Karpas-422 (cell line): ENCODE measurements at places on chromosomes 11 and 22. TPM values are rescaled to one million over a fixed set of nuclear protein-coding genes. Genes with fewer than 3 reads are reported as not detected.

TIGD3 gene
- total RNA-seq = 0.11 and 0.83 TPM in 2 replicates

CHRM1 gene
- total RNA-seq = not detected in 2 replicates

H19 gene
- total RNA-seq = 59.7 and 65.5 TPM in 2 replicates

TSPAN18 gene
- 0.90 and 1.8 TPM in 2 replicates for total RNA-seq

TRIM49 gene
- total RNA-seq = not detected in 2 replicates

INPP5J gene
- total RNA-seq = 14.4 and 18.3 TPM in 2 replicates

GRCh38 chr11:100105982-100106358 is 581.1 kb upstream of the ARHGAP42 start:
- no peak overlapping the region for H3K4me3 ChIP-seq
- no peaks in the 10 kb centered on the region for H3K4me1 ChIP-seq
- no peak overlapping the region for H3K27ac ChIP-seq
- no peak for DNase-seq

GRCh38 chr11:57641011-57641807 is 8.5 kb downstream of the YPEL4 start:
- DNase-seq = peak; percentile 78
- H3K36me3 ChIP-seq = no peaks in the 10 kb centered on the region
- no peak overlapping the region for H3K27ac ChIP-seq
- H3K4me1 ChIP-seq = peaks cover 10% of the 10 kb centered on the region
- no peak overlapping the region for H3K4me3 ChIP-seq
- H3K27me3 ChIP-seq = no peaks in the 10 kb centered on the region

- DNase-seq = no peak
- peaks cover 8% of the 10 kb centered on the region for H3K36me3 ChIP-seq
- H3K4me3 ChIP-seq = no peak overlapping the region
- H3K27me3 ChIP-seq = no peaks in the 10 kb centered on the region
- no peak overlapping the region for H3K27ac ChIP-seq
These were observed 12.2 kb downstream of the RPS6KA4 start for GRCh38 chr11:64371201-64371600.

- H3K27ac ChIP-seq = no peak overlapping the region
- no peak overlapping the region for H3K4me3 ChIP-seq
- no peaks in the 10 kb centered on the region for H3K36me3 ChIP-seq
- DNase-seq = no peak
- H3K27me3 ChIP-seq = no peaks in the 10 kb centered on the region
These were observed 128.6 kb upstream of the FGF3 start for GRCh38 chr11:69947793-69948255.

DNA sequence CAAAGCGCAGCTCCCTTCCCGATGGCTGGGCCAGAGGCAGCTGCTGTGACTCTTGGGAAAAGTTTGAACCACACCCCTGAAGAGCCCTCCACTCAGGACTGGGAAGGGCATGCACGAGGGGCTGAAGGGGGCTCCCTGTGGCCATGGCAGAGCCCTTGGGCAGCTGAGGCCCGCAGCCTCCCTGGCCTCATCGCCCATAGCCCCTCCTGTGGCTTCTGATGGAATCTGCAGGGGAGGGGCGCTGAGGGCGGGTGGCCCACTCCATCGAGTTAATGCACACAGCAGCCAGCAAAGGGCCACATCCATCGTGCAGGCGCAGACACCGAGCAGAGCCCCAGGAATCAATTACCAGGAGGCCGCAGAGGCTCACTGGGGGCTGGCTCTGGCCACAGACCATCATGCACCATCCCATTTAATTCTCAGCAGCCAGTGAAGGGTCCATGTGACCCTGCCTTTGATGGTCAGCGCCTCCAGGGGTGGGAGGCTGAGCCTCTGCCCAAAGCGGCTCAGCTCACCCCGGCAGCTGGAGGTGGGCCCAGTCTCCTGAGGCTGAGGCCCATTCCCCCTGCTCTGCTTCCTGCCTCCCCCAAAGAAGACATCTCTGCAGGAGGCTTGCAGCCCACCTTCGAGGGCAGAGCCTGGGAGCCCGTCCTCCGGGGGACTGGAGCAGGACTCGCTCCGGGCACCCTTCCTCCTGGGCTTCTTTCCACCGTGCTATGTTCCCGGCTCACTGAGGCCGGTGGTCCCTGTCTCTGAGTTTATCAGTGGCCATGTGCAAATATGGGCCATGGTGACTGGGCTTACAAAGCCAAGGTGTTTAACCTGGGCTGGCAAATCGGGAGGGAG is 1410.2 kb downstream of the BRD1 start:
- no peak overlapping the region for H3K4me3 ChIP-seq
- no peak for DNase-seq

GRCh38 chr22:26785932-26786331 is 128.5 kb downstream of the MIAT start:
- peaks cover 7% of the 10 kb centered on the region for H3K4me1 ChIP-seq
- no peaks in the 10 kb centered on the region for H3K27me3 ChIP-seq
- H3K4me3 ChIP-seq = no peak overlapping the region
- no peaks in the 10 kb centered on the region for H3K36me3 ChIP-seq
- no peak overlapping the region for H3K27ac ChIP-seq
- DNase-seq = no peak

- DNase-seq = no peak
- no peaks in the 10 kb centered on the region for H3K36me3 ChIP-seq
- H3K27me3 ChIP-seq = no peaks in the 10 kb centered on the region
- no peak overlapping the region for H3K27ac ChIP-seq
- H3K4me1 ChIP-seq = peaks cover 41% of the 10 kb centered on the region
These were observed 44.3 kb downstream of the OR4D9 start for GRCh38 chr11:59555601-59556114.

DNA sequence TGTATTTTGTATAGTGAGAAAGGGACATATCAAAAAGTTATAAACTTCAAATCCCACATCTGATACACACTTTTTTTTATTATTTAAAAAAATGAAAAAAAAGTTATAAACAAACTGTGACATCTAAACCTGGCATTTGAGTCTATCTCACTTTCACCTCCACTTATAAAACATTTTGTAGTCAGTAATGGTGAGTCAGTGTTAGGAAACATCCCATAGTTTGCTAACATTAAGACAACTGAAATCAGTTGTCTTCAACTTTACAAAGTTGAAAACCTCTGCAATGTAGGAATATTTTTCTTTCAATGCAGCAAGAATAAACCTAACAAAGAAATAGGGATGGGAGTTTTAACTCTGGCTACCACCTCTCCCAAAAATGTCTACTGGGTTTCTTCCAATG is 47.7 kb downstream of the SLC35F2 start:
- H3K4me3 ChIP-seq = no peak overlapping the region
- H3K36me3 ChIP-seq = peaks cover 58% of the 10 kb centered on the region
- H3K27ac ChIP-seq = no peak overlapping the region
- no peak for DNase-seq

GRCh38 chr11:73070653-73071052 is 71.5 kb downstream of the FCHSD2 start:
- peaks cover 34% of the 10 kb centered on the region for H3K4me1 ChIP-seq
- DNase-seq = no peak
- H3K27me3 ChIP-seq = no peaks in the 10 kb centered on the region

- no peak overlapping the region for H3K27ac ChIP-seq
- peak; percentile 80 for DNase-seq
- H3K27me3 ChIP-seq = no peaks in the 10 kb centered on the region
These were observed 6.0 kb upstream of the SUSD2 start for GRCh38 chr22:24175160-24175808.

DNA sequence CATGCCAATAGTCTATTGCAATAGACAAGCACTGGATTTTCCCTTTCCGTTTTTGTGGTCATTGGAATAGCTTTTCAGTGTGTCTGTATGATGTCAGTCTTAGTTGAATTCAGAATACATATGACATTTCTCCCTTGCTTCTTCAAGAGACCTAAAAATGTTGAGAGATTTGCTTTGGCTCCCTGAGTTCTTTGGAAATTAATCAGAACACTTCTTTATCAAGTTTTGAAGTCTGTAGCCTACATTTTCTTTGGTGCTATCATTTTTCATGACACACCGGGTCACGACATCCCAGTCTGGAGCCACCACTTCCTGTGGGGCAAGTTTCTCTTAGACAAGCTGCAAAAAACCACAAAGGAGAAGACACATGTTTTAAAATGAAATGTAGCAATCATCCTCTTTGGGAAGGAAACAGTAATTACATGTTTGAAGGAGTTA is 847.1 kb downstream of the OPCML start:
- no peak for DNase-seq
- no peaks in the 10 kb centered on the region for H3K36me3 ChIP-seq
- H3K4me3 ChIP-seq = no peak overlapping the region

DNA sequence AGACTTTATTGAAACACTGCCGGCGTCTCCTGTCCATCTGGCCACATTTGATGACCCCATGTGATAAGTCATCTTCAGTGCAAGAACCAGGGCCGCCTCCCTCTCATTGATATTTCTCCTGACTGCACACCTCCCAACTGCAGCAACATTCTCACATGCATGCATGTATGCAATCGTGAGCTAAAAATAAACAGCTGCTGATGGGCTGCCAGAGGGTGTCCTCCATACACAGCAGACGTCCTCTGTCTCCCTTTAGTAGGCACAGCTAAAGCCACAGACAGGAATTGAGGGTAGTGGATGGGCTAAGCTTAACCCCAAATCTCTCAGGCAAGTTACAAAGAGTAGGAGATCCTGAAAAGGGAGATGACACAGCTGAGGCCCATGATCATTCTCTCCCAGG is 106.7 kb upstream of the HSD17B12 start:
- no peaks in the 10 kb centered on the region for H3K36me3 ChIP-seq
- DNase-seq = no peak
- H3K27me3 ChIP-seq = no peaks in the 10 kb centered on the region

DNA sequence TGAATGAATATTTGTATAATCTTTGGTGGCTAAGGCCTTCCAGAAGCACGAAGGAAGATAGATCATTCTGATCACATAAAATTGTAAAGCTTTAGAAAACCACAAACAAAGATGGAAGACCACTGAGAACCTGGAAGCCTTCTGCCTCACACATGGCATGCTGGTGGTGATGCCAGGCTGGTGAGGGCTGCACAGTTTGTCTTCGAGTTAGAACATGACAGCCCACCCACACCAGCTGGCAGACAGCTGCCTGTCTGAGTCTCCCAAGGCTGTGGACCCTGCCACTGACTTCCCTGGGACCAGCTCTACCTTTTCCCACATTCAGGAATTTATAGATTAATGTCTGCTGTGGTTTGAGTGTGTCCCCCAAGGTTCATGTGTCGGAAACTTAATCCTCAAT is 48.8 kb upstream of the B3GAT1 start:
- no peak overlapping the region for H3K27ac ChIP-seq
- H3K36me3 ChIP-seq = no peaks in the 10 kb centered on the region
- H3K4me1 ChIP-seq = no peaks in the 10 kb centered on the region
